Activated naive CD4-positive, alpha-beta T cell treated with anti-CD3 and anti-CD28 coated beads, Interleukin-2, amount 50 U/mL, for 72 hours (primary cell): ENCODE measurements at places on chromosomes 4 and X.

- DNase-seq = no peak
Measured at GRCh38 chrX:116726806-116727205, 264.0 kb upstream of the CT83 start.

DNA sequence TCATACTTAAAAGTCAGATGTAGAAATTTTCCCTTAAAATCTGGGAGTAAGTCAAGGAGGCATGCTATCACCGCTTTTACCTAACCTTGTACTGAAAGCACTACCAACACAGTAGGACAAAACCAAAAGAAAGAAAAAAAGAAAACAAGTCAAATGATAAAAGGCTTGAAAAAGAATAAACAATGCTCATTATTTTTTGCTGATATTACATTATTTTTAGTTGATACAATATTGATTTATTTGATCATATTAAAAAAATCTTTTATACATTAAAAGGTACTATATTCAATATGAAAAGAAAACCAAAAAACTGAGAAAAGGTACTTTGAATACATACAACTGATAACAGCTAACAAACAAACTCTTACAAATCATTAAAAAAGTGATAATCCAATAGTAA is 164.3 kb downstream of the FAM13A start:
- DNase-seq = no peak

DNA sequence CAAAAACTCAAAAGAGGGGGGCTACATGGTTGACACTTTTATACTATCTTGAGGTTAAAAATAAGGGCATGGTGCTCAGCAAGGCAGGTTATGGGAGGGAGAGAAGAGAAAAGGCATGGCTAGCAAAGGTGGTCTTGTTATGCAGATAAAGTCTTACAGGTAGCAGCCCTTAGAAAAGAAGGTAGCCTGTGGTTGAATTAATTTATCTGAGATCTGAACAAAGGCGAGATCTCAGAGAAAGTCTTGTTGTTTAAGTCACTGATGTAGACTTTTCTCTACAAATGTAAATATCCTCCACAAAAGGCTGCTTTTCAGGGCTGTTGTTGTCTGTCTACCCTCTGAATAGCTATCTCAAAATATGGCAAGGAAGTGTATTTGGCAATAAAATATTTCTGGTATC is 1250.4 kb downstream of the PCDH18 start:
- DNase-seq = no peak

GRCh38 chr4:123743848-123744247 is 347.3 kb downstream of the SPRY1 start:
- DNase-seq = no peak

GRCh38 chr4:42142591-42142990 is 9.9 kb downstream of the BEND4 start:
- DNase-seq = no peak

DNA sequence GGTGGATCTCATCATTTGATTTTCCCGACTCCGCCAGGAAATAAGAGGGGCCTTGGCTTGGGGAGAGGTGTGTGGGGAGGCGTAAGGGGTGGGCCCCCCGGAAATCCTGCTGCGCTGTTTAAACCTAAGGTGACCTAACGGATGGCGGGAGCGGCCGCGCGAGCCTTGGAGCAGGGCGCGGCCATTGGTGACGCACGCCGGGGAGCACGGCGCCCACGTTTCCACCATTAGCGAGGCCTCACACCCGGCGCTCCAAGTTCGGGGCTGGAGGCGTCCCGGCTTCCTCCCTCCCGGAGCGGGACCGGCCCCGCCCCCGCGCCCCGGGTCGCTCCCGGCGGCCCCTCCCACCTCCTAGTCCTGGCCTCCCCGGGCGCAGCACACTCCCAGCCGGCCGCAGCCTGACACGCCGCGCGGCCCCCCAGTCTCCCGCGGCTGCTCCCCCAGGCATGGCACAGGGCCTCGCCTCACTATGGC is at the start of gene SMS:
TSS of gene SMS (plus strand) at position 354 of the 474 bp plus-strand sequence. CDS start at position 470, 116 bp downstream.
- peak; percentile 39 for DNase-seq

DNA sequence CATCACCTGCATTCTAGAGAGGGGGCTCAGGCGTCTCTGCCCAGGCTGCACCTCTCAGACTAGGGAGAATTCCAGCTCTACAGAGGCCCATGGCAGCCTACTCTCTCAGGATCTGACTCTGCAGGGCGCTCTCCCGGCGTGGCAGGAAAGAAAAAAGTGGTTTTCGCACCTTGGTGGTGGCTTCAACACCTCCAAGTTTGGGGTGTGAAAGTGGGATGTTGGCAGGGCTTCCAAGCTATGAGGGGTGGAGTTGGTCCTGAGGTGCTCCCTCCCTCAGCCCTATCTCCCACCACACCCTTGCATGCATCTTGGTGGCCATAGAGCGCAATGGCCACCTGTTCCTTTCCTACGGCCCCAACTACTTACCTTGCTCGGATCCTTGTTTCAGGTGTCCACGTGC is 166.5 kb downstream of the VSIG4 start:
- DNase-seq = no peak
